Occipital lobe (tissue), 3 donors: ENCODE measurements at places on chromosomes 6 and 20.

DNA sequence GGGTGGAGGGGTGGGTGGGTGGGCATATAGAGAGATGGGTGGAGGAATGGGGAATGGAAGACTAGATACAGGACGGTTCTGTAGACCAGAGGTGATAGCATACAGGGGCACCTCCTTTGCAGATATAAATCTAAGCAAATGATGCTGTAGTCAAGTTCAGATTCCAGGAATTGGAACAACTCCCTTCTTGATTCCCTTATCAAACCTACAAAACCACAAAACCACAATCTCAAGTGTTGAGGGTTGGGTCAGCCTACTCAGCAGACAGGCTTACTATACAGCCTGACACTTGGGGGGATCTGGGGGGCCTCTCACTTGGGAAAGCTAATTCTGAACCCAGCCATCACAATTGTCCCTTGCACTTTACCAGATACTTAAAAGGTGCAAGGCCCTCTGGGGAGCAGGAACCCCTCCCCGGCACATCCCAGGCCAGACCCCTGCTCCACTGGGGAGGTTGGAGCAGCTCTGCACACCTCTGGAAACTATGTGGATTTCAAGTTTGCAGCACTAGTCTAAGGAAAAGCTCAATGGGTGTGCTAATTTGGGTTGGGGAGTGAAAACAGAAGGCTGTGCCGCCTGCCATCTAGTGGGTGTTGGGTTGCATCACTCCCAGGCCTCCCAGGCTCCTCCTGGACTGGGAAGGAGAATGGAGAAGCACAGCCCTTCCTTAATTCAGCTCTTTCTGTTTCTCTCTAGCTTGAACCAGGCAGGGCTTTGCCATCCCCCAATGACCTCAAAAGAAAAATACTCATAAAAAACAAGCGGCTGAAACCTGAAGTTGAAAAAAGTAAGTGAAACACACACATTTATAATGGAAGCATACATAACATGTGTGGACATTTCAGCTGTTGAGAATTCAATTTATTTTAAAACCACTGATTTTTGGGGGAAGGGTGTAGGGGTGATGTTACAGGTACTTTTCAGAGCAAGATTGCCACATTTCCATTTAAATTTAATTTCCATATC lies 121.2 kb upstream of the LAMP5 start:
- peak; percentile 43 for DNase-seq

- no peak for DNase-seq
Measured at GRCh38 chr6:158624684-158625682, 19.6 kb downstream of the DYNLT1 start.

GRCh38 chr6:124970243-124970642 lies 8.0 kb downstream of the RNF217 start:
- no peak for DNase-seq

- DNase-seq = no peak
Measured at GRCh38 chr6:44609051-44609612, 221.6 kb downstream of the CDC5L start.

DNA sequence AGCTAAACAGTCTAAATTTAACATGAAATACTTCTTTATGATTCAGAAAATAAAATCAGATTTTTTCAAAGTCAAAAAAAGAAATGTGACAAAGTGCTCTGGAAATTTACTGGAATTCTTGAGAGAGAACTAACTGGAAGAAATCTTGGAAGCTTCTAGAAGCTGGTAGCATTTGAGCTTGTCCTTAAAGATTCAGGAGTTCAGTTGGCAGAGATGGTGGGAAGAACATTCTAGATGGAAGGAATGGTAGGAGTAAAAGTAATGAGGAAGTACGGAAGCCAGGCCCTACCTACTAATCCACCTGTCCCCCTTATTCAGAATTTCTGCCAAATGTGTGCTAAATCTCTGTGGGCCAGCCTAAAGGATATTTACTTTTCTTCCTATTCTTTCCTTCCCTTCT lies 21.2 kb downstream of the RALY start:
- DNase-seq = no peak

DNA sequence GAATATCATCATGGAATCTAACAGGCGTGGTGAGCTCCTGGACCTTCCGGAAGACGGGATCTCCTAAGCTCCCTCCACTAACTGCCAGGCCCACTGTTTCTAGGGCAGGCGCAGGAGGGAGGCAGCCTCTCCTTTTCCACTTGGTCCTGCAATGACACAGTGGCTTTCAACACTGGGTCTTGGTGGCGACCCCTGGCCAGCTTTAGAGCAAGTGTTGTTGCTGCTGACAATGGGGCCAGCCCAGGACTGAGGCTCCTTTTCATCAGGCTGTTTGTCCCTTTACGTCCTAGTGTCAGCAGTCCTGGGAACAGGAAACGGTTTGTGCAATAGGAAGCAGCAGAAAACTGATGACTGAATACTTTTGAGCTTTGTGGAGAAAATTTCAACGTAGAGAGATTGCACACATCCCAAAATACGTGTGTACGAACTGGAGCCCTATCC lies 9.7 kb upstream of the QKI start:
- DNase-seq = no peak

- DNase-seq = no peak
Measured at GRCh38 chr6:22332711-22333110, 35.9 kb upstream of the PRL start.

DNA sequence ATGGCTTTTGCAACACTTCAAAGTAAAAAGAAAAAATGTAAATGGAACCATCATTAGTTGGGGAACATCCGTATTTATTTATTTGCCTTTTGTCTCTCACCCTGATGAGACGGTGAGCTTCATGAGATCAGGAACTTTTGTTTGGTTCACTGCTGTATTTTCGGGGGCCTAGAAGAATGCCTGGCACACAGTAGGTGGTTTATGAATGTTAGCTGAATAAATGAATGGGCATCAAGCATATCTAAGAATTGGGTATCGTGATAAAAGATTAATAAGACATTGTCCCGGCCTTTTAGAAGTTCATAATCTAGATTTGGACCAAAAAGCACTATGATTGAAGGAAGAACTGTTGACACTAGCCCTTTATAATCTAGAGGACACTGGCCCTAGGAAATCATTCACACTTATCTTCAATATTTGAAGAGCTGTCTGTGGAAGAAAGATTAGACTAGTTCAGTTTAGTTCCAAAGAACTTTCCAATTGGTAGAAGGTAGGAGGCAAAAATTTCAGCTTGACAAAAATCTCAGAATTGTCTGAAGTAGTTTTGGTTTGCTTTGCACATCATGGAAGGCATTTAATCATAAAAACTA lies 70.3 kb upstream of the CD83 start:
- no peak for DNase-seq

DNA sequence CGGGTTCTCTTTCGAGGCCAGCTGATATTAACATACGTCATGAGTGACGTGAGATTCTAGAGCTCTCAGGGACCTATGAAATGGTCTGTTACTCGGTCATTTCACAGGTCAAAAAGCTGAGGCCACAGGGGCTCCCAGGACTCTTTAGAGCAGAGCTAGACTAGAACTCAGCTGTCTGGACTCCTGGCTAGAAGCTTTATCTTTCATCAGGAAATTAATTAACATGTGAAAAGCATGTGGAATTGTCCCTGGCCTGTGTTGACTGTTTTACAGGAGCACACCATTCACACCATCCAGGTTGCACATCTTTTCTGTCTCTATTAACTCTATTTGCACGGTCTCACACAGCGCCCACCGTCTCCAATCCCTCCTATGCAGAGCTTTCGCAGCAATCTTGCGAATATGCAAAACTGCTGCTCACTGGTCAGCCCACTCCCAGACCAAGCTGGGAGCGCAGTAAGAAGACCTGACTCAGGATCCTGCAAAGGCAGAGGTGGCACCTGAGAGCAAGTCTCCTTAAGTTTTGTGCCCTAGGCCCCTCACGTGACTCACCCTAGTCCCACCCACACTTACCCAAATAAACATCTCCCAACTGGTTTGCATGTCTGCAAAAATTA lies 522.5 kb downstream of the CD83 start:
- DNase-seq = no peak

- no peak for DNase-seq
Measured at GRCh38 chr6:79861023-79861422, 86.3 kb downstream of the ELOVL4 start.

GRCh38 chr6:140475086-140475485 lies 1100.6 kb upstream of the CITED2 start:
- no peak for DNase-seq

GRCh38 chr6:86070151-86070550 lies 427.5 kb upstream of the SYNCRIP start:
- no peak for DNase-seq

DNA sequence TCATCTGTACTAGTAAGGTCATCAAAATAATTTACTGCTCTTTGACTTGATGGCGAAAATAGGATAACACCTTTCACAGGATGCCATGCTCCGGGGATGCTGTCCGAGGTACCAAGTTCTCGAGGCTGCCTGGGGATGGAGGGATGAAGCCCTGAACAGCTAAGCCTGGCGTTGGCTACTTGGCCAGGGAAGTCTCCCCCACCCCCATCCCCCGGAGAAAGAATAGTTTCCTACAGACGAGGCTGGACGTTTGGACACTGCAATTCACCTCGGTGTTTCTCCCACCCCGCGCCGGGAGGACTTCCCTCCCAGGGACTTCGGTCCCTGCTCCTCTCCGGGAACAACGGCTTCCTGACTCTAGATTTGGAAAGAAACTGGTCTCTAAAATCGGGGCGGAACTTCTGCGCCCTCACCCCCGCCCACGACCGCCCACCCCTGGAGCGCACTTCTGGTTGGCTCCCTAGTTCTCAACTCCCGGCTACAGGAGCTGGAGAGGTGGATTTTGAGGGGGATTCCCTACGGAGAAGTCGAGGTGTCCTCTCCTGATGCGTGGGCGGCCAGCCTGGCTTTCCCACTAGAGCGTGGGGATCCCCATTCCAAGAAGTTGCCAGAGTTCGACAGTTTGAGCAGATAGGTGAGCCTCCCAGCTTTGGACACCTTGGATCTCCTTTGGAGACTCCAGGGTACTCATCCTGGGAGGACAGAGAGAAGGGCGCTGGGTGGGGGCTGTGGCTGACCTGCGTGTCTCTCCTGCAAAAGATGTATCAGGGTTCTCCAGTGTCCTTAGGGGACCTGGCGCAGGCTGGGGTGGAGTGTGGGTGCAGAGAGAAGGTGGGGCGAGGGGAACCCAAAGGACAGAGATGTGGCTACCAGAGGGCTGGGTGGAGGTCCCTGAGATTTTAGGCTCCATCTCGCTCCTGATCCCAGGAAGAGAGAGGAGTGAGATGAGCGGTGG lies 1.1 kb downstream of the PCSK2 start:
- DNase-seq = peak; percentile 21

DNA sequence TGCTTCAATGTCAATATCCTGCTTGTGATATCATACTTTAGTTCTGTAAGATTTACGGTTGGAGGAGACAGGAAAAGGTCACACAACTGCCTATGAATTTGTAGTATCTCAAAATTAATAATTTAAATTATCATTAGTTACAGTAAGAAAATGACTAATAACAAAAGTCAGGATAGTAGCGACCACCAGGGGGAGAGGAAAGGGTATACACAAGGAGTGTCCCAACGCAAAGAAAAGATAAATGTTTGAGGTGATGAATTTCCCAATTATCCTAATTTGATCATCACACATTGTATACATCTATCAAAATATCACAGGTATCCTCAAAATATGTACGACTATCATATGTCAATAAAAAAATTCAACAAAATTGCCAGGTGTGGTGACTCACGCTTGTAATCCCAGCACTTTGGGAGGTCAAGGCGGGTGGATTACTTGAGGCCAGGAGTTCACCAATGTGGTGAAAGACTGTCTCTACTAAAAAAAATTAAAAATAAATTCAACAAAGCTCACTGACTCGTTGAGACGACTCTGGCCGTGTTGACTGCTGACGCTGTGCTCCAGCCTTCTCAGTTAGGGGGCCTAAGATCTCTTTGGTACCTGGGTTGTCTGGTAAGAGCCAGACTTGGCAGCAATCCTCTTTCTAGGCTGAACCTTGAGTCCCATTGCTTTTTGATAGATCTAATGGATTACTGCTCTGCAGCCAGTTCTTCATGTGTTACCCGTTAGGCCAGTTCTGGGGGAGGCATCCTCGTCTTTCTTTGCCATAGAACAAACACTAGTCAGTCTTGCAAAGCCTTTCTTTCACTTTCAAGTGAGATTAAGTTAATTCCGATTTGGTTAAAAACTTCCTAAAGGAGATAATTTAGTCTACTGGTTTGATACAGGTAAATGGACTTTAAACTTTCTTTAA lies 9.0 kb upstream of the OVOL2 start:
- DNase-seq = no peak

DNA sequence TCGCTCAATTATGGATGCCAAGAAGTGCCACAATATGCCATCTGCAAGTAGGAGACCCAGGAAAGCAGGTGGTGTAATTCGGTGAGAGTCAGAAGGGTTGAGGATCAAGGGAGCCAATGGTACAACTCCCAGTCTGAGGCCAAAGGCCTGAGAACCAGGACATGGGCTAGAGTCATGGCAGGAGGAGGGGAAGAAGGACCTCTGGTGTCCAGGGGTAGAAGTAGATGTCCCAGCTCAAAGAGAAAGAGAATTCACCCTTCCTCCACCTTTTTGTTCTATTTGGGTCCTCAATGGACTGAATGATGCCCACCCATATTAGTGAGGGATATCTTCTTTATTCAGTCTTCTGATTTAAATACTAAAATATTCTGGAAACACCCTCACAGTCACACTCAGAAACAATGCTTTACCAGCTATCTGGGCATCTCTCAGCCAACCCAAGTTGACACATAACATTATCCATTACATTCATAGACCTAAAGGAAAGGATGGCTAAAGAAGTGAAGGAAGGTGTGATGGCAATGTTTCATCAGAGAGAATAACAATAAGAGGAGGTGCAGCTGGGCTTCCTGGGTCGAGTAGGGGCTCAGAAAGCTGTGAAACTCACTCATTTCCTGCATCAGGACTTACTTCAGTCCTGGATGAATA lies 21.2 kb upstream of the HLA-DQA1 start:
- DNase-seq = no peak

DNA sequence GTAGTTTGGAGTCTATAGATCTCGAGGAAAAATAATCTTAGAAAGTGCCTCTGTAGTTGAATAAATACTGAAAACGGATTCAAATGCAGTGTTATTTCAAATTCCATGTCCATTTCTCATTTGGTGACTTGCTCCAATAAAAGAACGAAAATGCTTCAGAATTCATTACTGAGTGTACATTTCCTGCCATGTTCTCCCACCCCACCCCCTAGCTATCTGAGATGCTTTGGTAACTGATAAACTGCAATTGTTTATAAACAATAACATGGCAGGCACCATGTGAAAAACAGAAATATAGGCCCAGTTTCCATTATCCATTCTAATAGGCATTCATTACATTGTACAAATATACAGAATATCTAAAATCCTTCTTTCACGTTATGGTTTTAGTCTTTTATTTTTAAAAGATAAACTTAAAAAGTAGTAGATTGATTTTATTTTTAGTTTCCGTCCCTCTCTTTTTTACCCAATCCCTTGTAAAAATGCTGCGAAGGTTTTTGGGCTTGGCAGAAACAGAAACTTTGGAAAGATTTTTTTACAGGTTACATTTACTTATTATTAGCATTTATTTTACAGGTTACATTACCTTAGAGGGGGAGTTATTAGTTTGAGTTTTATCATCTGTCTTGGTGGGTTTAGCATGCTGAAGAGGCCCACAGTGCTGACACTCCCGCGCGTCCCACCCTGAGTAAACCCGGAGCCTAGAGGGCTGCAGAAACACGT lies 1.5 kb downstream of the FAM162B start:
- no peak for DNase-seq
